ENCODE measurements at places on chromosomes 6 and 20.

DNA sequence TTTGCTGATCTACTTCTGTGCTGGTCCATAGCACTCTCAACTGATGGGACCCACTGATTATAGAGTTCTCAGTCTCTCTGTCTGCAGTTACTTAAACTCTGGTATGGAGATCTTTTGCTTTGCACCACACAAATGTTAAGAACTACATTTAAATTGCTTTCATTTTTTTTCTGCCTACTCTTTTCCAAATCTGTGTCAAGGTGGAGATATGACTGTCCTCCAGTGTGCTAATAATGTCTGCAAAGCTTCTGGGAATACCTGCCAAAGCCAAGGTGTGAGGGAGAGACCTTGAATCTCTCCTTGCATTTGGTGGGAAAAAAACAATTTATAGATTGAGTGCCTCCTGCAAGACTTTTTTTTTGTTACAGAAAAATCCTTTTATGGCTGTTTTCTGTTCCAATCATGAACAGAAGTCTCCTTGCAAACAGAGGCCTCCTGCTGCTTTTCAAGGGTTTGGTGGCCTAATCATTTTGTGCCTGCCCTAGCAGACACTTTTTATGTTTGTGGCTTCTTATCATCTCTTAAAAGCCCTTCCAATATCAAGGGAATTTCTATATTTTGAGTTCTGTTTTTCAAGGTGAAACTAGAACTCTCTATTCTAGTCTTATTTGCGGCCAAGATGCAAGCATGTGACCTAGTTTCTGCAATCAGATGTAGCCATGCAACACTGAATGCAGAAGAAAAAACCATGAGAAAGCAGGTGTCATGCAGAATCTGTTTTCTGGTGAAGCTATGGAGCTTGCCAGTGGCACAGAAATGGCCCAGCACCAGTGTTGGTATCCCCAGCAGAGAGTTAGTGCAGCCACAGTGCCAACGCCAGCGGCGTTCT lies 23.2 kb upstream of the AKIRIN2 start:
- DNase-seq, result peak; percentile 86

GRCh38 chr20:19211661-19212468 lies 577 bp upstream of the SLC24A3 start:
- DNase-seq, result peak; percentile 50

GRCh38 chr6:122214605-122215318 lies 184.7 kb upstream of the HSF2 start:
- no peak for DNase-seq

DNA sequence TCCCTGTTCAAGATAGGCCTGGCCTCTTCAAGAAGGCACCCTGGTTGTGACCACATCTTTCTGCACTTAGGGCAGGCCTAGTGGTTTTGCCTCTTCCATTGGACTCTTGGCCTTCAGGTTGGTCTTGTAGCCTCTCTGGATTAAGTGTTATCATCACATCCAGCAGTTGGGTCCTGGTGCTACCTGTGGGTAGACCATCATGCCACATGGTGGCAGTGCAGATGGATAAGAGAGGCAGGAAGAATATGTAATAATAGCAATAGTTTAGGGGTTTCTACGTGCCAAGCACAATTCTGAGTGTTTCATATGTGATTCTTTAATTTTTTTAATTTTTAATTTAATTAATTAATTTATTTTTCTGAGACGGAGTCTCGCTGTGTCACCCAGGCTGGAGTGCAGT lies 28.5 kb upstream of the SNRPB2 start:
- DNase-seq, result peak; percentile 57

DNA sequence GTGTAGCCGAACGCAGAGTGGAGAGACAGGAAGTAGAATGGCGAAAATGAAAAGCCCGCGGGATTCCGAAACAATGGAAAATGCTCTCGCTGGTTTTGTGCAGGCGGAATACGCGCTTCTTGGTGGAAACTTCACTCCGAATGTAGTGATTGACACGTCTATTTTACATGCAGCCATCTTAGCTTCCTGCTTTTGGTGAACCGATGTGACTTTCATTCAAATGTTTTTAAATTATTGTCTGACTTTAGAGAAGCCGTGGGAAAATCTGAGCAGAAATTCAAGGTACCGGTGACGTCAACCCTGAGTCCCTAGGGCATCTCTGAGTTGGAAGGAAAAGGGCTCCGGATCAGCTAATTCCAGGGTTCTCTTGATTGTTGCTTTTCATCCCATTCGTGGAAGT lies 11.4 kb downstream of the GPX5 start:
- no peak for DNase-seq

DNA sequence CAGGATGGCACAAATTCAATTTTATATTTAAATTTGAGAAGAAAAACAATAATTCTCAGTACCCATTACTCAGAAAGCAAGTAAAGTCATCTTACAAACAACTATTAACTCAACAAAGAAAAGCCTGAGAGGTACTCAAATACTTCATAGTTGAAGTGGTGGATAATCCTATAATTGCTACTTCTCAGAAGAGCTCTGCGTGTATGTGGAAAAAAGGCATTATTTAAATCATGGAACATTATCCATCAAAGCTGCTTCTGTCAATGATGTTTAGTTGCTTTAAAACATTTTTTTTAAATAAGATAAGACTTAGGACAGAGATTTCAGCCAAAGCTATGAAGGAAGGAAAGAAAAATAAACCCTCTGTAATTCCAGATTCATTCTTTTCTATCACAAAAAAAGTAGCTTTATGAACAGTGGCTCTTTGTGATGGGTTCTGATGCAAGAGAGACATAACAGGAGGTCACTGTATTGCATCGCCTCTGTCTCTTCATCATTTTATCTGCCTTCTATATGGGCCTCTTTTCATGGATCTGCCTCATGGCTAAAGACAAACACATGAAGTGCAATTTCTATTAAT lies 367.9 kb upstream of the SLC35B3 start:
- DNase-seq, result no peak

DNA sequence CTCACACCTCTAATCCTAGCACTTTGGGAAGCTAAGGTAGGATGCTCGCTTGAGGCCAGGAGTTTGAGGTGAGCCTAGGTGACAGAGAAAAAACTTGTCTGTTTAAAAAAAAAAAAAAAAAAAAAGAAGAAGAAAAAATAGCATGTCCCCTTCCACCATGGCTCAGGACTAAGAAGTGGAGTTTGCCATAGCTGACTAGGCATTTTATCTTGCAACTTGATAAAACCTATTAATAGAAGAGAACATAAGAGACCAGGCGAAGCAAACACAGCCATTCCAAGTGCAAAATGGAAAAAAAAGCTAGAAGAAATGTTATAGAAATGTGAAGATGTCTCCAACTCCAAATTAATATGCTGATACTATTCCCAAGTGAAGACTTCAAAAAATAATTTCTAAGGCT lies 277.5 kb downstream of the MEI4 start:
- no peak for DNase-seq

DNA sequence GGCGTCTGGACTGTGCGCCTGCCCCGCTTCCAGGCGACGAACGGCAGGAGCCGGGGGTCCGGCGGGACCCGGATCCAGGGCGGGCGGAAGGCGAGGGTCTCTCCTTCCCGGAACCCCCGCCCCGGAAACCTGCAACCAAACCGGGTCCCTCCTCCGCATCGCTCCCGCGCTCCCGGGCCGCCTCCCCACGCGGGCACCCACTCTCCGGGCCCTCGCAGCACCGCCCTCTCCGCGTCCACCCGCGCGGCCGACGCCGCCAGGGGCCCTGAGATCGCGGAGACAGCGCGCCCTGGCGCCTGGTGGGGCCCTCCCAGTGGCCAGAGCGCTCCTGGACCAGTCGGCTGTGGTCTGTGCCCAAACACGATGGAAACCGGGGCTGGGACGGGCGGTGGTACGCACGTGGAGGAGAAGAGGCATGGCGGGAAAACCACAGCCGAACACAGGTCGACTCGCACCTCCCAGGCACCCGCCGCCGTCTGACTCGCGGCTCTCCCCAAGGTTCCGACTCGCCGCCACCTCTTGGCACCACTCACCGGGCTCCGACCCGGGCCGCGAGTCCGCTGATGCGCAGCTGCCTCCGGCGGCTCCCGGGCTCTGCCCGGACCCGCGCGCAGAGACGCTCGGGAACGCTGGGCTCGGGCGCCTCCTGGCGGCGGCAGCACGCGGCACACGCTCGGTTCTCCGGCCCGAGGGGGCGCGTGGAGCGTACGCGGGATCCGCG lies 7.9 kb downstream of the NKX2-2 start:
- DNase-seq, result peak; percentile 58

DNA sequence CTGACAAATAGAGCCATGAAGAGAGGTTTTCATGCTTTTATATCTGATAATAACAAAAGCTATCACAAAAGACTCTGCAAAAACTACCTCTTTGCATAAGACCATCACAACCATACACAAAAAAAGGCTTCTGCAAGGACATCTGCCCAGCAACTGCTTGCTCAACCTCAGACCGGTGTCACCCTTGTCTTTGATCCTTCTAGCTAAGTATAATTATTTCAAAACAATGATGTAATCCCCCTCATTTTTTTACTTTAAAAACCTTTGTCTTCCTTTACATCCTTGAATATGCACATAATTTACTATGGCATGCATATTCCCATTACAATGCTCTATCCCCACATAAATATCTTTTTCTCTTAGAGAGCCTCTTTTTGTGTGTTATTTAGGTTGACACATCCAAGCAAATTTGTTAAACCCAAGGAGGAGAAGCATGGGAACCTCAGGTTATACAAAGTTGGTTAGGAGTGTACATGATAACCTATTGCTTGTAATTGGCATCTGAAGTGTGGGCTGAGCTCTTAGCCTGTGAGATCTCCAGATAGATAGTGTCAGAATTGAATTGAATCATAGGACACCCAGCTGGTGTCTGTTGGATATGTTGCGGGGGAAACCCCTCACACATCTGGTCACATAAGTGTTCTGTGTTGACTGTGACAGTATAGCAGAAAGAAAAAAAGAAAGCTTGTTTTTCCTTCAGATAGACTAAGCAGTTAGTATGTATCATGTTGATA lies 20.7 kb upstream of the CGA start:
- DNase-seq, result no peak

- DNase-seq, result no peak
These were observed 45.1 kb downstream of the FRK start for GRCh38 chr6:116015561-116015960.

GRCh38 chr20:17491488-17491887 lies 39.7 kb downstream of the BFSP1 start:
- DNase-seq, result no peak

GRCh38 chr20:15866916-15867730 lies 706.1 kb downstream of the KIF16B start:
- DNase-seq, result no peak

GRCh38 chr20:35467339-35468224 lies 12.2 kb downstream of the CEP250 start:
- no peak for DNase-seq

DNA sequence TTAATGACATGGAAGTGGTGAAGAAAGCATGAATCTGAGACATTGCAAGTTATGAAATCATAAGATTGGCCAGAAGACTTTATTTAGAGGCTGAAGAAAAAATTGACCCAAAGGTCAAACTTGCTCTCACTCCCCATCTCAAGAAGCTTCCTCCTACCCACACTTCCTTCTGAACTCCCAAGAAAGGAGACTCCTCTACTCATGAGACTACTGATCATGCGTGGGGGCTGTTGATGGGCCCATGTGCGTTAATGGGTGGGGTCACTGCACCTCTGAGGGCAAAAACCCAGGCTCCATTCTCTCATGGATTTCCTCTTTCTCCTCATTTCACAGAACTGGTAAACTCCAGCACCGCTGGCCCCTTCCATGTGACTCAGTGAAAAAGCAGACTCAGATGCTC lies 470.6 kb upstream of the ARID1B start:
- DNase-seq, result no peak

DNA sequence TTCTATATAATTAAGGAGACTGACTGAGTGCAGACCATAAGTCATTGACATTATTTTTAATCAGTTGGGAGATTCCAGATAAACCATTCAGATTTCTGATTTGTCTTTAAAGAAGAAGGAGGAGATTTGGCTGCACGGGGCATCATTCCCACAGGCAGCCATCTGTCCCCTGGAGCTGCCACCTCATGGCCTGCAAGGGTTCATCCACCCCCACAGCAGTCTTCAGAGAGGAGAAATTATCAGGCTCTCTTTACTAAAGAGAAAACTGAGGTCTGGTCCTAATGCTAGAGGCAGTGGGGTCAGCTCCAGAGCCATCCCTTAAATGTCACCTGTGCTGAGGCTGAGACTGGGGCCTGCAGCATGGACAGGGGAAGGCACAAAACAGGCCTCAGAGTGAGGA lies 501.3 kb upstream of the SULF2 start:
- no peak for DNase-seq

- DNase-seq, result peak; percentile 43
These were observed 639 bp upstream of the RCAN2 start for GRCh38 chr6:46491628-46492547.

DNA sequence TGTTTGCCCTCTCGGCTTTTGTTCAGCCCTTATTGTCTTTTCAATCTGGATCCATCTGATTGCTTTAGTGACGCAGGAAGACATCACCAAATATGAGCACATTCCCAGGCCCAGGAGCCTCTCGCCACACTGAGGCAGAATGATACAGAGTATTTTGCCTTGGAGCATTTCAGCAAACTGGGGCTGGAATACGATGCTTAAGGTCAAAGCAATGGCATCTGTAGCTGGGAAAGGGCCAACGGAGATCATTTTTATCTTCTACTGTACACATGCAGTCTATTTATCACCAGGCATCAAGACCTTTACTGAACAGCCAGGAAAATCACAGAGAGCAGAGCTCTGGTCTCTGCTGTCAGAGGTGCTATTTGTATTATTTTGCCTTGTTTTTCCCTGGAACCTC lies 655.3 kb downstream of the RNF144B start:
- DNase-seq, result no peak

GRCh38 chr20:50969912-50970311 lies 11.3 kb downstream of the MOCS3 start:
- no peak for DNase-seq

- DNase-seq, result peak; percentile 10
These were observed 602 bp upstream of the HLA-DPB1 start for GRCh38 chr6:33075208-33075567.

- no peak for DNase-seq
These were observed 324.9 kb downstream of the LAMA2 start for GRCh38 chr6:129207832-129208231.

DNA sequence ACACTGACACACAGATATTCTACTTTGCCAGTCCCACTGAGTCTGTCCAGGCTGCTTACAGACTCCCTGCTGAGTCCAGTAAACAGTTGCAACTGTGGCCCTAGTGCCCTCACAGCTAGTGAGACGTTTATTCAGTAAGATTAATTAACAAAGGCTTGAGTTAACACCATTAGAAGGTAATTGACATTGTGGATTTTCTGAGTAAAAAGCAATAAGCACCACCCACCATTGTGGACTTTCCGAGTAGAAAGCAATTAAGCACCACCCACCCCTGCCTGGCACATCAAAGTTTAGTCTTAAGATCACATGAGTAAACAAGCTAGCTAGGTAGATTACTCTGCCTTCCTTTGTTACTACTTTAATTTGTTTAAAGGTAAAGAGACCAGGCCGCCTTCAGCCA lies 408.6 kb upstream of the IMPG1 start:
- no peak for DNase-seq

- DNase-seq, result no peak
These were observed 81.2 kb downstream of the SPTLC3 start for GRCh38 chr20:13089950-13090469.

GRCh38 chr6:139763468-139764210 lies 389.2 kb upstream of the CITED2 start:
- DNase-seq, result peak; percentile 30
